ENCODE measurements at places on chromosomes 7 and 10.

GRCh38 chr10:132509506-132510173 lies 27.9 kb upstream of the INPP5A start:
- DNase-seq = no peak

GRCh38 chr10:101225846-101226421 lies 3.3 kb downstream of the LBX1 start:
- no peak for DNase-seq

DNA sequence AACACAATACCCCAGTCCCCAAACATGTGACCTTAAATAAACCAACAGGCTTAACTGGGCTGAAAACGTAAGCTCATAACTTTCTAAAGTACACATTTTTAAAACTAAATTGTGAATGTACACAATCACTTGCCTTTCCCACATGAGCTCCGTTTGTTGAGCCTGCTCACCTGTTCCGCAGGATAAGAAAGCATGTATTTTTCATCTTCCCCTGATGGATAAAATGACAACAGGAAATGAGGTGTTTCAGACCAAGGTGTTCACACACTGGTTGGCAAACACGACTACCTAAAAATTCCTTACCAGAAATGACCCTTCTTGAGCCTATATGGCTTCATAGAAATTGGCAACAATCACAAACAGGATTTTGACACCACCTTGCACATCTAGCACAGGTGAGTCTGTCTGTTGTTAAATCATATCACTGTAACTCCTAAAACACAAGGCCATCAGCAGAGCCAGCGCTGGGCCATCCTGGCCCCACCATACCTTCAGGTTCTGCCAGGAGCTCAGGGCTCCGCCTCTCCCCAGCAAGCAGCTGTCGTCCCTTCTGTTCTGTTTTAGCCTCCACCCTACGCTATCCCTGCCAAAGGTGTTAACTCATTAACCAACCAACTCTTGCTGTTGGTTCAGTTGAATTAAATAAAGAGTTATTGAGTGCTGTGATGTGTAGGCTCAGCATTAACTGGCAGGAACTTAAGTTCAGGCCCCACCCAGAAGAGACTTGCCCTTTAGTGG lies 73.6 kb upstream of the RNF32 start:
- DNase-seq = peak; percentile 16

DNA sequence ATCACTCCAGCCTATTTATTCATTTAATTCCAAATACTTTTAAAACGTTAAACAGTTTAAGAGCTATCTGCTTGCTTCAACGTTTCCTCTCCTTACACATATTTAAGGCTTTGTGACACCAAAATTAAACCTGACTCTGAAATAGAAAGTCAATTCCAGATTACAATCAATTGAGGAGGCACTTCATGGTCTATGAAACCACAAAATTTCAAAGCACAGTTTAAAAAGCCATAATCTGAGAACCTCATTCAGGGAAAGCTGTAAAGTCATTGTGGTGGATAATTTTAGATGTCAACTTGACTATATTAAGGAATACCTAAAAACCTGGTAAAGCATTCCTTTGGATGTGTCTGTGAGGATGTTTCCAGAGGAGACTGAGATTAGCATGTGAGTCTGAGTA lies 6.2 kb downstream of the SNX13 start:
- no peak for DNase-seq

GRCh38 chr7:117809958-117810357 lies 63.3 kb downstream of the CTTNBP2 start:
- DNase-seq = peak; percentile 38

GRCh38 chr7:129147731-129148130 lies 3.2 kb downstream of the TSPAN33 start:
- no peak for DNase-seq

DNA sequence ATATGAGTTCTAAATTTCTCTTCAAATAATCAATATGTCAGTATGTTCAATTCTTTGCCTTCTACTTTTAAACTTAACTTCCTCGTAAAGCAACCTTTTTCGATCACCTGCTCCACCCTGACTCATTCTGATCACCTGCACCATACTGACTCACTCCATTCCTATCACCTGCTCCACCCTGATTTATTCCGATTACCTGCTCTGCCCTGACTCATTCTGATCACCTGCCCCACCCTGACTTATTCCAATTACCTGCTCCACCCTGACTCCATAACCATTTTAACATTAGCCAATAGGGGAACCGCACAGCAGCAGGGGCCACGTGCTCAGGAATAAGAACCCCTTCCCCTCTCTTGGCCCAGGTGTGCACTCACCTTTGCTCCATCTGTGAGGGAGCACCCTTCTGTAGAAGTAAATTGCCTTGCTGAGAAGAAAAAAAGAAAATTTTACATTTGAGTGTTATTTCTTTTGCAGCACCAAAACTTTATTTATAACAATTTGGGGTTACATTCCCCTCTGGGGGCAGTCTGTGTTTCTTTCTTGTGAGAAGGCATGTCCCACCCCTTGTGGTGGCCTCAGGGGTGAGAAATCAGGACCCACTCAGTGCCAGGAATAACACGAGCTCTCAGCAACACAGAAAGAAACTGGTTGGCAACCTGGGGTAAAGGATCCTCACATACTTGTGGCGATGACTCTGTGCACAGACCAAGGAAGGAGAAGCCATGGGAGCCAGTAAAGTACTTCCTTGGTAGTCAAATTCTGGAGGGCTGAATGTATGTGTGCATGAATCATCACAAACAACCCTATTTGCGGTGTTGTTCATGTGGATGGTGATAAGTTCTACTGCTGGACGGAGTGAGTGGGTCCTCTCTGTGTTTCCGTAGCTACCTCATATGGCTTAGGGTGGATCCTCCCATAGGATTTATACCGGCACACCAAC lies 29.4 kb upstream of the PPP1R9A start:
- DNase-seq = peak; percentile 23

Measured in kidney tubule cell (primary cell).